ENCODE measurements at places on chromosomes 12 and 14.
A peak's percentile ranks its signal among the peaks of the same experiment; 100 is the strongest.

DNA sequence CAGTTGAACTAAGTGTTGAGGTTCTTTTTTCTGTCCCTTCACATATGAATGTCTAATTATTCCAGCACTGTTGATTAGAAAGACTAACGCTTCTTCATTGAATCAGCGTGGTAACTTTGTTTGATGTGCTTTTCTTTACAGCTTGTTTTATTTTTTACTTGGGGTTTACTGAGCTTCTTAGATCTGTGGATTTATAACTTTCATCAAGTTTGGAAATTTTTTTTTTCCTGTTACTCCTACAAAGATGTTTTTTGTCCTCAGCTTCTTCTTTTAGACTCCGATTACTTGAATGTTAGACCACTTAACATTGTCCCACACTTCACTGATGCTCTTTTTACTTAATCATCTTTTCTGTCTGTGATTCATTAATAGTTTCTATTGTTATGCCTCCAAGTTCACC lies 31.5 kb downstream of the NTN4 start:
- peaks cover 22% of the 10 kb centered on the region for H3K4me1 ChIP-seq
- DNase-seq = no peak
- H3K27ac ChIP-seq = no peak overlapping the region
- H3K27me3 ChIP-seq = no peaks in the 10 kb centered on the region
- no peaks in the 10 kb centered on the region for H3K36me3 ChIP-seq

DNA sequence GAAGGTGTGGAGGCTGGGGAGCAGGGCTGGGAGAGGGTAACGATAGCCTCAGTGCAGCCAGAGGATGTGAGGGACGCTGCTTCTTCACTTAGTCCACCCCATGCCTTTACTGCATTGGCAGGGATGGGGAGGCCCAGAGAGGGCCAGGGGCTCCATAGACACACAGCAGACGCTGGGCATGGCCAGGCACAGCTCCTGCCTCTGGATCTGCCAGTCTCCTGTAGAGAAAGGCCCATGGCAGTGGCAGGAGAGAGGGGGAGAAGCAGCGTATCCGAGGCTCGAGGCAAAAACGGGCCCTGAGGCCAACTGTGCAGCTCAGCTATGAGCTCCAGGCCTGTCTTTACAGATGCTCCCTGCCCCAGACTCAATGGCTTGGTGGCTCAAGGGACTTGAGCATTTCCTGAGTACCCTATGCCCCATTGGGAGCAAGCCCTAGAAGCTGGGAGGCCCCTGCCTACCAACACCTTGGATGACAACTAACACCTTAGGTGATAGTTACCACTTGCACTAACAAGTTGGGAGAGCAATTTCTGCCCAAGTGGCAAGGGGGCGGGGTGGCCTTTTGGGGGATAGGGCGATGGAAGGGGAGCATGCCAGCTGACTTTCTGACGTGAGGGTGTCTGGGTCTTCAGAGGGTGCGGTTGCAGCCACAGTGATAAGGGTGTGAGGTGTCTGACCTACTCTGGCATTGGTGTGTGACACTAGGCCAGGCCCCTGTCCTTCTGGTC lies 5.0 kb upstream of the LBHD2 start:
- H3K27ac ChIP-seq = no peak overlapping the region
- peaks cover 23% of the 10 kb centered on the region for H3K27me3 ChIP-seq
- no peak for DNase-seq
- H3K4me3 ChIP-seq = no peak overlapping the region
- peaks cover 29% of the 10 kb centered on the region for H3K4me1 ChIP-seq

DNA sequence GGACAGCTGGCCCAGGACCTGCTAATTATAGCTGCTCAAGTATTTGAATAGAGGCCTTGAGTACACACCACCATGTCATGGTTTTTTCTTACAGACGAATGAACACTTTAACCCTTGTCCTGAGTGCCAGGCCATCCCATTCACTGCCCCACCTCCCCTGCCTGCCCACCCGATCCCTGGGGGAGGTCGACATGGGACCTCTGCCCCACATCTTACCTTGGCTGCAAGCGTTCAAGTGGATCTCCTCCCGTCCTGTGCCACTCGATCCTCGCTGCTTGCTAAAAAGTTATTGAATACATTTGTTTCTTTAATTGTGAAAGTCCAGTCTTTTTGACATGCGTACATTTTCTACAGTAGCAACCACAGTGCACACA lies 10.3 kb downstream of the RTL1 start:
- no peaks in the 10 kb centered on the region for H3K36me3 ChIP-seq
- H3K4me3 ChIP-seq = no peak overlapping the region
- no peak for DNase-seq
- H3K27me3 ChIP-seq = no peaks in the 10 kb centered on the region
- H3K4me1 ChIP-seq = peaks cover 1% of the 10 kb centered on the region

- H3K4me3 ChIP-seq = no peak overlapping the region
- peak overlapping the region; percentile 72 for H3K27ac ChIP-seq
- no peaks in the 10 kb centered on the region for H3K4me1 ChIP-seq
- no peaks in the 10 kb centered on the region for H3K27me3 ChIP-seq
- H3K36me3 ChIP-seq = peaks cover 79% of the 10 kb centered on the region
Measured at GRCh38 chr12:109937371-109937770, 37.3 kb downstream of the TCHP start.

DNA sequence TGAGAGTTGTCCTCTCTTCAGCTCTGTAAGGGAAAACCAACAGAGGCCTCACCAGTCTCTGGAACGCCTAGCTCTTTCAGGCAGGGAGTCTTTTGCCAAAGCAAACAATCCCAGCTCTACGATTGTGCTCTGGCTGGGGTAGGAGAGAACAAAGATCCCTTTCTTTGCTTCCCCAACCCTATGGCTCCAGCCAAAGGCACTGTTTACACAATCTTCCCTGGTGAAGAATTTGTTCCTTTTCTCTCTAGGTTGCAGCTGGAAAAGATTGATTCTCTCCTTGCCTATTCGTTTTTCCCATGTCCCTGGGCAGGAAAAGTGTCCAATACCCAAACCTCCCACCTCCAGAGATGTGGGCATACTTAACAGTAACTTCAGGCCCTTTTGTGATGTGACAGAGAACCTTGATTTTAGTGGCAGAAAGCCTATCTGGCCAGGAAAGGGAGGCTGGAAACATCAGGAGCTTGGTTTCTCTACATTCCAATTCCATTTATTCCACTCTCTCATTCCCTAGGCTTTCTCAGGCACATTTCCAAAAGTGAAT lies 16.8 kb downstream of the ATP5MC2 start:
- H3K36me3 ChIP-seq = no peaks in the 10 kb centered on the region
- DNase-seq = peak; percentile 54
- no peaks in the 10 kb centered on the region for H3K4me1 ChIP-seq
- H3K4me3 ChIP-seq = no peak overlapping the region
- H3K27me3 ChIP-seq = no peaks in the 10 kb centered on the region
- H3K27ac ChIP-seq = peak overlapping the region; percentile 60

GRCh38 chr12:104460973-104461698 lies 4.4 kb downstream of the CHST11 start:
- no peak overlapping the region for H3K4me3 ChIP-seq
- H3K4me1 ChIP-seq = peaks cover 37% of the 10 kb centered on the region
- DNase-seq = no peak
- no peaks in the 10 kb centered on the region for H3K36me3 ChIP-seq

DNA sequence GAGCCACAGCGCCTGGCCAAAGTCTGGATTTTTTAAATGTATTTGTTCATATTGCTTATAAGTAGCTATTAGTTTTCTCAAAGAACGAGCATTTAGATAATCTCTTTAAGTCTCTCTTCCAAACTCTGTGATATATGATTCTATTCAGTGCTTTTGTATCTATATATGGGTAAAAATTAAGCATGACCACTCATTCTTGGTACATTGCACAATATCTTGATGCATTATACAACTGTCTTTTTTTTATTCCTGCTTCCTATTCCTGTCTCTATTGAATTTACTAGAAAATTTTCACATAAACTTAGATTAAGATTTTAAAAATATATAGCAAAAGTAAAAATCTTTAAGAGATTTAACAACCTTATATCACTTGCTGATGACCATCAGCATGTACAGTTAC lies 29.1 kb downstream of the SOCS2 start:
- H3K27ac ChIP-seq = no peak overlapping the region
- H3K27me3 ChIP-seq = no peaks in the 10 kb centered on the region
- no peak overlapping the region for H3K4me3 ChIP-seq
- H3K4me1 ChIP-seq = no peaks in the 10 kb centered on the region
- no peaks in the 10 kb centered on the region for H3K36me3 ChIP-seq

- no peak overlapping the region for H3K4me3 ChIP-seq
- H3K27me3 ChIP-seq = no peaks in the 10 kb centered on the region
- no peak for DNase-seq
- no peaks in the 10 kb centered on the region for H3K4me1 ChIP-seq
- H3K27ac ChIP-seq = no peak overlapping the region
Measured at GRCh38 chr14:88842414-88842813, 18.0 kb downstream of the TTC8 start.

- no peak overlapping the region for H3K27ac ChIP-seq
- no peak for DNase-seq
Measured at GRCh38 chr12:64806593-64807460, 17.6 kb upstream of the TBC1D30 start.

GRCh38 chr14:94833633-94834032 lies 63.7 kb upstream of the GSC start:
- no peak for DNase-seq
- no peak overlapping the region for H3K4me3 ChIP-seq
- no peak overlapping the region for H3K27ac ChIP-seq
- no peaks in the 10 kb centered on the region for H3K36me3 ChIP-seq

DNA sequence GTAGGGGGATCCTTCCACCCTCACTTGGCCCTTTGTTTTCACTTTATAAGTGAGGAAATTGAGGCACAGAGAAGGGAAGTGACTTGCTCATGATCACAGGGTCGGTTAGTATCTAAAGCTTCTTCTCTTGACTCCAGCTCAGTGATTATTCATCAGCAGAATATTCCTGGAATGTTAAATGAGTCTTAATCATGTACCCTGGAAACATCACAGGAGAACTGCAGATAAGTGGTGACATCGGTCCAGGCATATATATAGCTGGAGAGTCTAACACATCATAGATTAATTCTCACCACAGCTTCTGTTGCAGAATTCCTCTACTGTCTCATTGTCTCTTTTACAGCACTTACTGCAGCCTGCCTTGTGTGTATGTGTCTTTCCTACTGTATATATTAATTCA lies 69.9 kb downstream of the PAH start:
- H3K36me3 ChIP-seq = no peaks in the 10 kb centered on the region
- no peak overlapping the region for H3K27ac ChIP-seq
- H3K4me3 ChIP-seq = no peak overlapping the region
- H3K27me3 ChIP-seq = no peaks in the 10 kb centered on the region

GRCh38 chr12:39723831-39724230 lies 104.2 kb upstream of the ABCD2 start:
- no peak overlapping the region for H3K4me3 ChIP-seq
- H3K27ac ChIP-seq = no peak overlapping the region
- no peak for DNase-seq
- H3K27me3 ChIP-seq = no peaks in the 10 kb centered on the region

DNA sequence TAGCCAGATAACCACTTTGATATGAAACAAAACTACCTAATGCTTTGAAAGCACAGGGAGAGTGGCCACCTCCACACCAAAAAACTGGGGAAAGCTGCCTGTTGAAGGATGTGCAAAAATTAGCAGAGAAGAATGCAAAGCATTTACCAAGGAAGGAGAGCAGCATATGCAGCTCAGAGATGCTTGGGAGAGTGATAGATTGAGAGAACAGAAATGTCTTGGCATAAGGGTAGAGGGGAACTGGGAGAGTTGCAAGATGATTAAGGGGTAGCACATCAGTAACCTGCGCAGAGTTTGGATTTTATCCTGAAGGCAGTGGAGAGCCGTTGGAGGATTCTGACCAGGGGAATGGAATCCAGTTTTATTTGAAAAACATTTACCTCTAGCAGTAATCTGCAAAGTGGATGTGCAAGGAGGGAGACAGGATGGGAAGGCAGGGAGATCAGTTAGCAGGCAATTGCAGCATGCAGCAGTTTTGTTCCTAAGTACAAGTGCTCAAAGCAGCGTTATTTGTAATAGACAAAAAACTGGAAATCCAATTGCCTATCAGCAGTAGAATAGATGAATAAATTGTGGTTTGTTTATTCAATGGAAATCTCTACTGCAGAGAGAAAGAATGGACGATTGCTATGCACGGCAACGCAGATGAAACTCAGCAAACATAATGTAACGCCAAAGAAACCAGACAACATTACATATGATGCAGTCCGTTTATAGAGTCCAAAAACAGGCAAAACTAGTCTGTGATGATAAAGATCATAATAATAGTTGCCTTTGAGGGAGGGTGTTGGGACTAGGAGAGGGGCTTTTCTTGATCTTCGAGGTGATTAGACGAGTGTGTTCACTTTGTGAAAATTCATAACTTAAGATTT lies 81.5 kb downstream of the BHLHE41 start:
- no peaks in the 10 kb centered on the region for H3K36me3 ChIP-seq
- H3K27me3 ChIP-seq = no peaks in the 10 kb centered on the region
- DNase-seq = no peak
- H3K27ac ChIP-seq = no peak overlapping the region

DNA sequence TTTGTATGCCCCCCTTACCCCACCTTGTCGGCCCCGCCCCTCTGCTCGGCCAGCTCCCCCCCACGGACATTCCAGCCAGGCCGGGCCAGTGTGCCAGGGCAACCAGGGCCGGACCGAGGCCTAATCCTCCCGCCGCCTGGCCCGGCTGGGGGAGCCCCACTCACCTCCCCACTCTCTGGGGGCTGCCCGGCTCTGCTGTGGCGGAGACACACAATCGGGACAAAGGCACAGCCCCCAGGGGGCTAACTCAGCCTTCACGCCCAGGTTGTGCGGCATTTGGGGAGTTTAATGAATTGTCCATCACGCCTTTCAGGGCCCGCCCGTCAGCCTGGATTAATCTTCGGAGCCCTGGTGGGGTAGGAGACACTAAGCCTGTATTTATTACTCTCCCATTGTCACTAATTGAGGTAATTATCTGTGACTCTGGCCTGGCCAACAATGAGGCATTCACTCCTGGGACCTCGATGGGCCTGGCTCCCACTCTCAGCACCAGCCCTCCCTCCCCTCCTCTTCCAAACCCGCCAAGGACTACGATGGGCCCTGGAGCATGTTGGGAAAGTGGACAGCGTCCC lies 8.7 kb downstream of the WNT1 start:
- DNase-seq = no peak
- H3K4me3 ChIP-seq = no peak overlapping the region
- no peaks in the 10 kb centered on the region for H3K4me1 ChIP-seq
- no peak overlapping the region for H3K27ac ChIP-seq
- H3K36me3 ChIP-seq = no peaks in the 10 kb centered on the region

DNA sequence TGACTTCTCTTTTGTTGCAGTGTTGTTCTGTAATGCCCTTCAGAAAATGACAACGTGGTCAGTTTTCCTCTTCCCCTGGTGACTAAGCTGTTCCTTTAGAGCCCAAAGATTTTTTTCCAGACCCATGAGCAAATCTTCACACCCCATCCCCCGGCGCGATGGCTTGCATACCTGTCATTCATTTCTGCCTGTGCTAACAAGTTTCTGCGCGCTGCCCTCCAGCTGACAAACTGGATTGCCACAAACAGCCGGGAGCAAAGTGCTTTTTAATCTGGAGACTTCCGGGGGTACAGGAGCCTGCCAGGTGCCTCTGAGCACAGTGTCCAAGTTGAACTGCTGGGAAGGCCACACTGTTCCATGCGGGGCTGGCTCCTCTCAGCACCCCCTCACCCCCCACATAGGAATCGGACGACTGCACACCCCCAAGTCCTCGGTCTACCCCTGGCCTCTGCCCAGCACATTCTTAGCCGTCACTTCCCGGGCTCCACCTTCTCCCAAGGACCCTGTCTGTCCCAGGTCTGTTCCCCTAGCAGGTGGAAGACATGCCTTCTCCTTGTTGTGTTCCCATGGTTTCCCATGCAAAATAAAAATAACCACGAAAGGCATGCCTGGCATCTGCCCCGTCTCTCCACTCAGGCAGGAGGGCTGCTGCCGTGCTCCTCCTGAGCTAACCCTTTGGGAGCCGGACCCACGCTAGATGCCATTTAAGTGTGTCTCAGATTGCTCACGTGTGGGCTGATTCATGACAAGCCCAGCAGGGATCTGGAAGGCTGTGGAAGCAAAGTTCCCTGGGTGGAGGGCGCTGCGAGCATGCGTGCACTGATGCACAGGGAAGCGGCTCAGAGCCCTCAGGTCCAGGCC lies 14.1 kb downstream of the RILPL1 start:
- no peak for DNase-seq
- no peaks in the 10 kb centered on the region for H3K4me1 ChIP-seq
- no peaks in the 10 kb centered on the region for H3K27me3 ChIP-seq

All from tibial nerve (tissue), 4 donors.